ENCODE measurements at places on chromosomes 6 and 20.

GRCh38 chr6:34810936-34811632 lies 19.2 kb downstream of the BLTP3A start:
- peaks cover 4% of the 10 kb centered on the region for H3K4me1 ChIP-seq
- H3K27ac ChIP-seq, result no peak overlapping the region
- H3K27me3 ChIP-seq, result no peaks in the 10 kb centered on the region
- no peaks in the 10 kb centered on the region for H3K36me3 ChIP-seq
- no peak overlapping the region for H3K4me3 ChIP-seq

GRCh38 chr6:167861424-167861823 lies 34.7 kb downstream of the AFDN start:
- peaks cover 8% of the 10 kb centered on the region for H3K4me1 ChIP-seq
- no peak overlapping the region for H3K27ac ChIP-seq
- no peak overlapping the region for H3K4me3 ChIP-seq
- H3K27me3 ChIP-seq, result peaks cover 16% of the 10 kb centered on the region

DNA sequence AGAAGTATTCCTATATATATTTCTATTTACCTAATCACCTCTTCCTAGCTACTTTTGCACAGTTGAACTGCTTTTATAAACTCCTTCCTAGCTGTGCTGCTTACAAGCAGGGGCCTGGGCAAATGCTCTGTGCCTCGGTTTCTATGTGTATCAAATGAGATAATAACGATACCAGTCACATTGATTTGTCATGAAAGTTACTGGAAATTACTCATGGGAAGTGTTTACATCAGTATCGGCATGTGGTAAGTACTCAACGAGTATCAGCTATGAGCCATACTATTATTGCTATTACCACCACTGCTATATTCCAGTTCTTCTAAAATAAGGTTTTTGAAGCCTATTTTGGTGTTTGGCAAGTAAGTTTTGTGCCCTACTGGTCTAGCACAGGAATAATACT lies 4.9 kb downstream of the LAMA4 start:
- no peak overlapping the region for H3K4me3 ChIP-seq
- H3K27ac ChIP-seq, result no peak overlapping the region
- DNase-seq, result no peak
- no peaks in the 10 kb centered on the region for H3K36me3 ChIP-seq
- H3K27me3 ChIP-seq, result peaks cover 68% of the 10 kb centered on the region
- H3K4me1 ChIP-seq, result peaks cover 9% of the 10 kb centered on the region

DNA sequence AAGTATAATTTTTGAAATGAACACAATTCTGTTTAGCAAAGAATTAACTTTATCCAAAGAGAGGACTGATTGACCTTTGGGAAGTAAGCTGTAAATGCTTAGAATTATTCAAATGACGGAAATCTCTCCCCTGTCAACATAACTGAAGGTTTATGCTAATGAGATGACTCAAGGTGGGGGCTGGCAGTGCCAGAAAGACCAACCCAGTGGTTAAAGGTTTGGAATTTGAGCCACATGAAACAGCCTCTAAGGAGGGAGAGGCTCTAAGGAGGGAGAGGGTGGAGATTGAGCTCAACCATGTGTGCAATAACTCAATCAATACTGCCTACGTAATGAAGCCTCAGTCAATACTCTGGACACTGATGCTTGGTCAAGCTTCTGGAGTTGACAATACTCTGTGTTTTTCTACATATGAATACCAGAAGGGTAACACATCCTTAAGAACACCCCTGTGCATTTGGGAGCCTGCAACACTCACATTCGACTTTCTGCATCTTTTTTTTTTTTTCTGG lies 123.4 kb upstream of the TENT5A start:
- no peak overlapping the region for H3K27ac ChIP-seq
- H3K4me3 ChIP-seq, result no peak overlapping the region
- no peaks in the 10 kb centered on the region for H3K36me3 ChIP-seq
- no peaks in the 10 kb centered on the region for H3K27me3 ChIP-seq
- no peaks in the 10 kb centered on the region for H3K4me1 ChIP-seq

DNA sequence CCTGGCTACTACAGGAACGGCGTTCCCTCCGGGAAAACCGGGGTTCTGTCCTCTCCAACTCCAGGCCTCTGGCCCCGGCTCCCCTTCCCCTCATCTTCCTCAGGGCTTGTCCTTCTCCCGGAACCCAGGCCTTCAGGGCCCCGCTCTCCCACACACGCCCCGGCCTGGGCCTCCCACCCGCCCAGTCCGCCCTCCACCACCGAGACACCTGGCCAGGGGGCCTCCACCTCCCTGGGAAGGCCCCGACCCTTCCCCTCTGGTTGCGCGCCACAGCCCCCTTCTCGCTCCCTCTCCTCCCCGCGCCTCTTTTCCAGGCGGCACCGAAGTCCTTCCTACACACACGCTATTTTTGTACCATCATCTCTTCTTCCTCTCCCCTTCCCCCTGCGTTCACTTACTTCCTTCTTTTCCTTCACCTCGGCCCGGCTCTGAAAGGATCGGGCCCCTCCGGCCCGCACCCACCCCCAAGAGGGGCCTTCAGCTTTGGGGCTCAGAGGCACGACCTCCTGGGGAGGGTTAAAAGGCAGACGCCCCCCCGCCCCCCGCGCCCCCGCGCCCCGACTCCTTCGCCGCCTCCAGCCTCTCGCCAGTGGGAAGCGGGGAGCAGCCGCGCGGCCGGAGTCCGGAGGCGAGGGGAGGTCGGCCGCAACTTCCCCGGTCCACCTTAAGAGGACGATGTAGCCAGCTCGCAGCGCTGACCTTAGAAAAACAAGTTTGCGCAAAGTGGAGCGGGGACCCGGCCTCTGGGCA lies 1.3 kb upstream of the SIRPA start:
- H3K36me3 ChIP-seq, result no peaks in the 10 kb centered on the region
- H3K27ac ChIP-seq, result no peak overlapping the region
- no peak overlapping the region for H3K4me3 ChIP-seq
- H3K27me3 ChIP-seq, result peaks cover 56% of the 10 kb centered on the region
- no peak for DNase-seq
- H3K4me1 ChIP-seq, result no peaks in the 10 kb centered on the region

DNA sequence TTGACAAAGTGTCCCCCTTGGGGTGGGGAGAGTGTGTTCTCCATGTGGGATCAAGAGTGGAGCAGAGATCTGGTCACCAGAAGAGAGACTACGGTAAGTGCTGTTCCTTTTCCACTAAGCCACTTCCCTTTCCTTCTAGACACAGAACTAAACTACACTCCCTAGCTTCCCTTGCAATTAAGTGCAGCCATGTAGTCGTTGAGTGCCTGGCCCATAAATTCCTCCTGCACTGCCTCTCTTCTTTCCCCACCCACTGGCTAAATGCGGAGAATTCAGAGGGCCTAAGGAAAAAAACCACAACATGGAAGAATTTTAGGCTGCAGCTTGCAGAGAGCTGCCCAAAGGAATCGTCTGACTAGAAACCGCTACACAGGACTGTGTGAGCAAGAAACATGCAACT lies 1.5 kb downstream of the WDR27 start:
- peaks cover 30% of the 10 kb centered on the region for H3K36me3 ChIP-seq
- DNase-seq, result no peak

DNA sequence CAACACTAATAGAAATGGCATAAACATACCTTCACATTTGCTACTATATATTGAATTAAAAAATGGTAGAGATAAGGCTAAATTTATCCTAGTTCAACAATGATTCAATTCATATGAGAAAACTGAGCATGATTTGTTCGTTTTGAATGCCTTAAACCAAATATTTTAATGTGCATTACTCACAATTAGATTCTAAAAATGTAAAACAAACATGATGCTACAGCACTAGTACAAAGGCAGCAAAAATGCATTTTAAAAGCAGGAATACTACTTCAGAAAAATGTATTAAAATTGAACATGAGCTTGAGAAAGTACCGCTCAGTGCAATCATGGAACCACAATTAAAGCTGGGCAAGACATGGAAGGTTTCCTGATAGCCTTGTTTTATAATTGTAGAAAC lies 195.3 kb downstream of the KCNQ5 start:
- peaks cover 20% of the 10 kb centered on the region for H3K4me1 ChIP-seq
- no peak overlapping the region for H3K27ac ChIP-seq
- no peak overlapping the region for H3K4me3 ChIP-seq
- no peaks in the 10 kb centered on the region for H3K27me3 ChIP-seq

DNA sequence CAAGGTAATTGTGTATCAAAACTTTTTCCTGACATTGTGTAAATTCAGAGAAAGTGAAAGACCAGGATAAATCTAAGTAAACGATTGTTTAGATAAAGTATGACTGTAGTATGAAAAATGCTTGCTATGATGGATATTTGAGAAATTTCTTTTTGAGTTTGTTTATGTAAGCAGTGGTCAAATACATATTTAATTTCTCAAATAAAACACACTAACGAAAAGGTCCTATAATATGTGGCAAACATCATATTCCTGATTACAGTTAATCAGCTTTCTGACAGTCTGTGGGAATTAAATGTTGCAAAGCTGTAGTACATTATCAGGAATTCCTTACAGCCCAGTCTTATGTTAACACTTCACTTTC lies 636.9 kb downstream of the MMUT start:
- H3K4me1 ChIP-seq, result no peaks in the 10 kb centered on the region
- H3K36me3 ChIP-seq, result no peaks in the 10 kb centered on the region
- H3K4me3 ChIP-seq, result no peak overlapping the region
- H3K27me3 ChIP-seq, result no peaks in the 10 kb centered on the region

DNA sequence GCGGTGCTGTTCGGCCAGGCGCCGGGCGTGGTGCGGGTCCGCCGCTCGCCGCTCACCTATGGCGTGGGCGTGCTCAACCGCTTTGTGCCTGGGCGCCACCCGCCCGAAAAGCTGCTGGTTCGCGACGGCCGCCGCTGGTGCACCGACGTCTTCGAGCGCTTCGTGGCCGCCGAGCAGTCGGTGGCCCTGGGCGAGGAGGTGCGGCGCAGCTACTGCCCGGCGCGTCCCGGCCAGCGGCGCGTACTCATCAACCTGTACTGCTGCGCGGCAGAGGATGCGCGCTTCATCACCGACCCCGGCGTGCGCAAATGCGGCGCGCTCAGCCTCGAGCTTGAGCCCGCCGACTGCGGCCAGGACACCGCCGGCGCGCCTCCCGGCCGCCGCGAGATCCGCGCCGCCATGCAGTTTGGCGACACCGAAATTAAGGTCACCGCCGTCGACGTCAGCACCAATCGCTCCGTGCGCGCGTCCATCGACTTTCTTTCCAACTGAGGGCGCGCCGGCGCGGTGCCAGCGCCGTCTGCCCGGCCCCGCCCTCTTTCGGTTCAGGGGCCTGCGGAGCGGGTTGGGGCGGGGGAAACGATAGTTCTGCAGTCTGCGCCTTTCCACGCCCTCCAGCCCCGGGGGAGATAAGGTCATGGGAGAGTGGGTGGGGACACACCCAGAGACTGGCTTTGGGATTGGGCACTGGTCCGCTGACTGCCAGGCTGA lies 15.7 kb downstream of the ADISSP start:
- DNase-seq, result peak; percentile 33
- no peaks in the 10 kb centered on the region for H3K27me3 ChIP-seq
- H3K4me3 ChIP-seq, result peak overlapping the region; percentile 51
- H3K27ac ChIP-seq, result peak overlapping the region; percentile 33

GRCh38 chr6:357261-357790 lies 34.2 kb upstream of the IRF4 start:
- no peaks in the 10 kb centered on the region for H3K36me3 ChIP-seq
- H3K4me3 ChIP-seq, result no peak overlapping the region
- DNase-seq, result no peak

GRCh38 chr6:24444588-24444987 lies 41.9 kb downstream of the MRS2 start:
- H3K27ac ChIP-seq, result no peak overlapping the region
- H3K4me3 ChIP-seq, result no peak overlapping the region
- DNase-seq, result no peak
- H3K36me3 ChIP-seq, result no peaks in the 10 kb centered on the region
- H3K27me3 ChIP-seq, result peaks cover 3% of the 10 kb centered on the region

DNA sequence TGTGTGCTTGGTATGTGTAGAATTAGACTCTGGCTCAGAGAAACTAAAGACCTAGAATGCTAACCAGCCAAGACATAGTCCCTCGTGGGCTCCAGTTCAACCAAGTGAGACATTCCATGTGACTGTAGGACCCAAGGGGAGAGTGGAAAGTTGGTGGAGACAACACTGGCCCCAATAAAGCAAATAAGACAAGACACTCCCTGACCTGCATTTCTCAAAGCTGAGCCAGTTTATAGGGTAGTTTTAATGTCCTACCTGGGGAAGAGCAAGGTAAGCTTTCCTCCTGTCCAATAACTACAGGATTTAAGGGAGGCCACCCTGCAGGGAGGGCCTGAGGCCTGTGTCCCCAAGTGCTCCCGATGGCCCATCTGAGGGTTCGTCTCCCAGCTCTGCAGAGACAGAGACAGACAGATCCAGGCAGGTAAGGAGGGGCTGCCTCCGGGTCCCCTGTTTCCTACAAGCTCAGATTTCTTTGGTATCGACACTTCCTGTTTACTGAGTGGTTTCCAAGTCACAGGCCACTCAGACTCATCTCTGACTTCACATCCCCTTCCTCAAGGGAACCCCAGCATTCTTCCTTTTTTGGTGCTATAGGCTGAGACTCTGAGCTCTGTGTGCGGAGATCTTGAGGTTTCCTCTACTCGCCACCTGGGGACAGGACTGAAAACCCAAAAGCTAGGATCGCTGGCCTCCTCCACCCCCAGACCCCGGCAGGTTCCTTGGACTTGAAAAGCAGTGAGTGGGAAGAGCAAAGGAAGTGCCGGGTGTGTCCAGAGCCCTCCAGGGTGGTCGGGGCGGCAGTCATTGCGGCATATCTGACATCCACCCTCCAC lies 92.4 kb downstream of the PRND start:
- H3K4me1 ChIP-seq, result peaks cover 54% of the 10 kb centered on the region
- DNase-seq, result peak; percentile 73
- H3K36me3 ChIP-seq, result peaks cover 38% of the 10 kb centered on the region
- peak overlapping the region; percentile 97 for H3K27ac ChIP-seq
- no peaks in the 10 kb centered on the region for H3K27me3 ChIP-seq

GRCh38 chr6:143536866-143537691 lies 25.6 kb upstream of the FUCA2 start:
- peak overlapping the region; percentile 80 for H3K4me3 ChIP-seq
- H3K4me1 ChIP-seq, result peaks cover 39% of the 10 kb centered on the region
- DNase-seq, result peak; percentile 61
- peaks cover 9% of the 10 kb centered on the region for H3K36me3 ChIP-seq

- DNase-seq, result no peak
- no peaks in the 10 kb centered on the region for H3K36me3 ChIP-seq
- no peak overlapping the region for H3K27ac ChIP-seq
- H3K27me3 ChIP-seq, result no peaks in the 10 kb centered on the region
- H3K4me1 ChIP-seq, result no peaks in the 10 kb centered on the region
- H3K4me3 ChIP-seq, result no peak overlapping the region
These were observed 50.5 kb upstream of the DST start for GRCh38 chr6:56693246-56693607.

DNA sequence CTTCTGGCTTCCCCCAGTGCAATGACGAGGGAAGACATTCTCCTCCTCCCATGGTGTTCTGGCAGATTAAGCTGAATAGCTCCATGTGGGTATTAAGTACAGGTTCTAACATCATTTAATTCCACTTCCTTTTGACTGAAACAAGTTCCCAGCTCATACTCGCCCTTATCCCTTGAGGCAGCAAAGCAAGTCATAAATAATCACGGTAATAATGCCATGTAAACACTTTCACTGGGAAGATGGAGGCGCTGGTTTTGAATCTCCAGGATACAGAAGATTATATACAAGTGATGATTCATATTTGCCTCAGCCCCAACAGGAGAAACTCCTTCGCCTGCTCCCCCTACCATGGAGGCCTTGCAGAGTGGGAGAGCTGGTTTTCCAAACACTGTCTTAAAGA lies 141.3 kb downstream of the PXDC1 start:
- H3K27ac ChIP-seq, result no peak overlapping the region
- H3K4me3 ChIP-seq, result no peak overlapping the region
- DNase-seq, result no peak

GRCh38 chr6:53593001-53593488 lies 48.1 kb upstream of the GCLC start:
- no peaks in the 10 kb centered on the region for H3K36me3 ChIP-seq
- no peak for DNase-seq
- no peaks in the 10 kb centered on the region for H3K27me3 ChIP-seq
- no peak overlapping the region for H3K4me3 ChIP-seq
- H3K4me1 ChIP-seq, result peaks cover 6% of the 10 kb centered on the region

Measured in activated T-helper 2 cell treated with anti-CD3 and anti-CD28 coated beads, Interferon-gamma antibody, Interleukin-2, Interleukin-4, amounts not matched to agents 10 μg/mL and 5 μg/mL and 100 μg/mL, durations not matched to agents 14 hours and 24 hours and 36 hours (primary cell).